ENCODE measurements at places on chromosomes 2 and 18. TPM values are rescaled to one million over a fixed set of nuclear protein-coding genes. Genes with fewer than 3 reads are reported as not detected.

GRCh38 chr2:76730021-76730420 is 792.2 kb downstream of the LRRTM4 start:
- DNase-seq = no peak

DNA sequence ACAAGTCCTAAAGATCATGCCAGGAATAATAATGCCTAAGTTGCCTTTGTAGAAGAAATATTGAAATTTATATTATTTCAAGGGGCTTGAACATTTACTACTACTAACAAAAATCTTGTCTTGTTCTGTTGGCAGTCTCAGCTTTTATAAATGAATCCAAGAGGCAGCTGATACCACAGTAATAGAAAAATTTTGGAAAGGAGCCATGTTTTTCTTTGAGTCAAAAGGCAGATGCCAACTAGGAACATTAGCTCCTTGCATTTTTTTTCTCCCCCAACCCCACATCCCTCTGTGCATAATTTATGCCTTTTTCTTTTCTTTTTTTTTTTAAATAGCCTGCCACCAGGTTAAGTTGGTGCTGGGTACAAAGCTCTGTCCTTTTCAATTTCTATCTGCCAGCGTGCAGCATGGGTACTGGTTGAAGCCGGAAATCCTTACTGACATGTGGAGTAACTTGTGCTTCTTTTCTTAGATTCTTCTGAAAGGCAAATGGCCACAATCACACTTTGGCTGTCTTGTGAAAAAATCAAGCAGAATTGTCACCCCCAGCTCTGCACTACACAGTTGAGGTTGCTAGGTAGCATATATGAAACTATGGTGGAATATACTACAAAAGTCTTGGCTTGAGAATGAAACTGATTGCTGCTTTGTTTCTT is 98.8 kb downstream of the RHBDD1 start:
- DNase-seq = no peak

Gene CLEC4F
- polyA plus RNA-seq = 0.09 TPM

Gene ERBB4
- polyA plus RNA-seq = 49.1 TPM

Data from left renal pelvis (tissue), 4 donors.